Neural crest cell (in vitro differentiated cells): ENCODE measurements at places on chromosomes 2 and 18. TPM values are rescaled to one million over a fixed set of nuclear protein-coding genes. Genes with fewer than 3 reads are reported as not detected.

DNA sequence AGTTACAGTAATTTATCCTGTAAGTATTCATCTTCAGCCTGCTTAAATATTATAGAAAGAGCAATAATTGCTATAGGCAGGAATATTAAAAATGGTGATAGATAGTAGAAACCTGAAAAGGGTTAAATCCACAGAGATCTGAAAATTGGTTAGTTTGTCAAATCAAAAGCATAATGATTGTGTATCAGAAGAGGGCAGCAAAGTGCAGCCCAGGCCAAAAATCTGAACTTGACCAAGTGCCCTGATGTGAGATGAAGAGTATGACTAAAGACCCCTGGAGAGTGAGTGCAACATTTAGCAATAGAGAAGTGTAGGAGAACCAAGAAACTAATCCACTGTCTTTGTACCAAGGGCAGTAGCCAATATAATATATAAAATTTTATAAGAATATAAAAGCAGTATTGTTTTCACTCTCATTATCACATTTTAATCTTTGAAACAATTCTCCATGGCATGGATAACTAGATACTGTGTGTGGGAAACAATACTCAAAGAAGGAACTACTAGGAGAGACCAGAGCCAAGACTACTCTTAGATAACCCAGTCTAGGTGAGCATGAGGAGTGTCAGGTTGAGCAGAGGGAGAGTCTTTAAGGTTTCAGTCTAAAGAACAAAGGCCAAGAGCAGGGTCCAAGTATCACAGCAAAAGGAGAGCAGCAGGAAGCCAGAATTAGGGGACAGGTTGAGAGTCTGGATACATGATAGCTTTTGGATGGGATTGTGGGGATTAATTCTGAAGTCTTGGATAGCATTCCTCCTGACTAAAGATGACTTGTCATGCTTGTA lies 148.7 kb downstream of the CALCRL start:
- no peaks in the 10 kb centered on the region for H3K36me3 ChIP-seq
- H3K4me1 ChIP-seq, result peaks cover 14% of the 10 kb centered on the region
- no peak overlapping the region for H3K27ac ChIP-seq
- H3K4me3 ChIP-seq, result no peak overlapping the region

GRCh38 chr2:50948681-50949080 lies 83.3 kb downstream of the NRXN1 start:
- DNase-seq, result no peak
- no peaks in the 10 kb centered on the region for H3K36me3 ChIP-seq
- H3K27ac ChIP-seq, result no peak overlapping the region
- H3K27me3 ChIP-seq, result no peaks in the 10 kb centered on the region

DNA sequence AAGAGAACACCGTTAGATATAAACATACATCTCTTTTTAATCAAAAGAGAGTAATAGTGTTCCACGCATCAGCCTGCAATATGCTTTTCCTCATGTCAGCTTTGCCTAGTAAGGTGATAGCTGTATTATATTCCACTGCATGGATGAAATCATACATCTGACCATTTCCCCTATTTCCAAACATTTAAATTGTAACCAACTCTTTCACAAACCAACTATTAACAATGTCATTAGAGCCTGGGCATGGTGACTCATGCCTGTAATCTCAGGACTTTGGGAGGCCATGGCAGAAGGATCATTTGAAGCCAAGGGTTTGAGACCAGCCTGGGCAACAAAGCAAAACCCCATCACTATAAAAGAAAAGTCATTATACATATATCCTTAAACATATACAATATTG lies 284.8 kb downstream of the BCL11A start:
- DNase-seq, result no peak
- H3K27ac ChIP-seq, result no peak overlapping the region
- peaks cover 2% of the 10 kb centered on the region for H3K36me3 ChIP-seq
- H3K27me3 ChIP-seq, result no peaks in the 10 kb centered on the region

The NPPC gene
- total RNA-seq, result 12.7 and 16.5 TPM in 2 replicates

The GRHL1 gene
- total RNA-seq, result 2.0 and 3.4 TPM in 2 replicates

The ADAM23 gene
- 31.2 and 34.0 TPM in 2 replicates for total RNA-seq
